ENCODE measurements at places on chromosomes 5 and 9.

- DNase-seq = peak; percentile 94
These were observed 18.0 kb upstream of the DUSP1 start for GRCh38 chr5:172788771-172789686.

DNA sequence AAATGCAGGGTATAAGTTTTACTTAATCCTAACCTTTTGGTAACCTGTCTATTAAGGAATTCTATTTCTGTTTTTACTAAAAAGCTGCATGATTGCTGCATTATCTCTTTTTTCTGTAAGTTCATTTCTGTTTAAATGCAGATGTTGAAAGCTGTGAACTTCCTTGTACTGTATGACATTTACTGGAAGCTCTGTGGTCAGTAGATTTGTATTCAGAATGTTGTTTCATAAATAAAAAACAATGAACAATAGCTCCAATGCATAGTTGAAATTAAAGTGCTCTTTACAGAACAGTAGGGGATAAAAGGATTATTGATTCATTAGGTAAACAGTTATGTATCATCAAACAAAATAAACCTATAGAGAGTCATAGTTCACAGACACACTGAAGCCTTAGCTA lies 46.5 kb upstream of the FKTN start:
- no peak for DNase-seq

DNA sequence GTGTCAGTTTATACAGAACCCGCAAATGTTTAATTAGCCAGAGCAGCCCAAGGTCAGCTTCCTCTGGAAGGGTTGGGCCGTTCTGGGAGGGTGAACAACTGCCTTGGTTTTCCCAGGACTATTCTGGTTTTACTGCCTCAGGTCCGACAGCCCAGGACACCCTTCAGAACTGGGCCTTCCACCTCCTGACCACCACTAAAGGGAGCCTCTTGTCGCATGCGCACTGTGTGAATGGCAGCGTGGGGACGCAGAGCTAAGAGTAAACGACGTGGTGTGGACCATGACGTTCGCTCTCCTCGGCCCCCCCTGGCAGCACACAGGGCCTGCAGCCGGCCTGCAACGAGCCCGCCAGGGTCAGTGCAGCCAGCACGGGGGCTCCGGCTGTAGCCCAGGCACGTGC lies 214.9 kb downstream of the FANCC start:
- DNase-seq = no peak

GRCh38 chr9:93468763-93469456 lies 15.5 kb upstream of the FAM120AOS start:
- no peak for DNase-seq

GRCh38 chr5:87705876-87706275 lies 293.1 kb upstream of the CCNH start:
- DNase-seq = no peak

GRCh38 chr5:153896117-153896516 lies 142.6 kb downstream of the FAM114A2 start:
- no peak for DNase-seq

- DNase-seq = no peak
These were observed 19.6 kb upstream of the FRMD3 start for GRCh38 chr9:83557771-83558170.

DNA sequence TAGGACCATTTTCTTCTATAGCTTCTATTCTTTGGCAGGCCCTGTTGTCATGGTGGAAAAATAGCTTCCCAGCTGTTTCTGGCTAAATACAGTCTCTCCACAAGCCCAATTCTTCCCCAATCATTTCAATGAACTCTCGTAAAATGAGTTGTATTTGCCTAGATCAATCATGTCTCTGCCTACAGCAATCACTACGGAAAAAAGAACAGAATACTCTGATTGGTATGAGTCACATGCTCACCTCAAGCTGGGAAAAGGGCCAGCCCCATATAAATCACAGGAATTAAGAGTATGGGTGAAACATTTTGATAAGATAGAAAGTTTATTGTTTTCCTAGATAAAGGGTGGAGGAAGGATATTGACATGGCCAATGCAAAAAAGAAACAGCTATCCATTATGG lies 711.4 kb downstream of the EFNA5 start:
- no peak for DNase-seq

DNA sequence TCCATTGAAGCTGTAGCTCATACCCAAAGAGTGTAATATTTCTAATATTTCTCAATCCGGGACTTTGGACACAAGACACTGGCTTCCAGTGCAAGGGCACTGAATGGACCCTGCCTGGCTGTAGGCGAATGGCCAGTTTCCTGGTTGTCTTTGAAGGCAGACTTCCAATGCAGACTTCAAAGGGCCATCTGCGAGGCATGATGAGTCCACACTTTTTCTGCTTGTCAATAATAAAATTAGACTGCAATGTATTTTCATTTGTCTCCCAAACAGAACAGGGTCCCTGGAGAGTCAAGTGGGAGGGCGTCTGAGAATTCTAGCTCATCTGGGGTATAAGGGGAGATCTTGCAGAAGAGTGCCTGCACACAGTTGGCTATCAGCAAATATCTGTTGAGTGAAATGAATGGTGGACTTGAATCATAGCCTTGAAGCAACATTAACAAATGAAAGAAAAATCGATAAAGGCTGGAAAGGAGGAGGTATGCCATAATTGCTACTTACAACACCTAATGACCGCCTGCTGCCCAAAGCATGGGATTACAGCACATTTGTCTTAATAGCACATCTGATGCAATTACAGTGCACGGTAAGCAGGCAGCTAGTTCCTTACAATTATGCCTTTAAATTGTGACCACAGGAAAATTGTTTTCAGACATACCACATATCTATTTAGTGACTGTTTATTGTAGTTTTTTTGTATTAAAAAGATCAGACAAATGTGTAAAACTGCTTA lies 137.5 kb downstream of the ARHGEF28 start:
- no peak for DNase-seq

- DNase-seq = no peak
These were observed 468.7 kb downstream of the SPATA31D1 start for GRCh38 chr9:82457298-82457697.

DNA sequence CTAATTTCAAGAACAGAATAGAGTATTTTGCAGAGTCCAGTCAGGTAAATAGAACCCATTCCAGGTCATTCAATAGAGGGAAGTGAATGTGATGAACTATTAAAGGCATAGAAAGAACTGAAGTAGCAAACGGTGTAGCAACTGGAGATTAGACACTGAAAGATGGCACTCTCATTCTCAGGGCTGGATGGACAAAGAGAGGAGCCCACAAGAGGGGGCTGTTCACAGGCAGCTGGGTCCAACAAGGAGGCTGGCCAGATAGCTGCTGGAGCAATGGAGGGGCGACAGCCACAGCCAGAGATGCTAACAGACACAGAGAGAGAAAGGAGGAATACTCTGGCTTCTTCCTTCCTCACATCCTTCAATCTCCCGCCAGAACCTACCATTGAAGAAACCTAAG lies 93.1 kb upstream of the SMARCA2 start:
- DNase-seq = no peak

DNA sequence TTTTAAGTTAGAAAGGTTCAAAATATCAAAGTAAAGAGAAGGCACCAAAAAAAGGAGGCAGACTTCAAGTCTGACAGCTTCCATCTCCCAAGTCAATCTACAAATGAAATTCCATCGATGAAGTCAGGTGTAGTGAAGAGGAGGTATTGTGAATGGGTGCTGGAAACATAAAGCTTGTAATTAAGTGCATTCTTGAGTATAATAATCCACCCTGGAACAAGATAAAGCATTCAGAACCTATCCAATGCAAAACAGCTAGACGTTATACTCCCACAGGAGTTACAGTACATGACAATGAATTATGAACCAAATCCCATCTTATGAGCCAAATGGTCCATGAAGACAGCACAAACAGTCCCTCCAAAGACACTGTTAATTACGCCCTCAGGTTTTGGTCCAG lies 22.3 kb downstream of the BNC2 start:
- DNase-seq = no peak

GRCh38 chr9:108859459-108860114 lies 2.5 kb upstream of the ACTL7A start:
- no peak for DNase-seq

Measured in hematopoietic multipotent progenitor cell treated with erythropoietin and hydrocortisone succinate and interleukin-3 and kit ligand, for 17 days (in vitro differentiated cells).